Mesendoderm (in vitro differentiated cells): ENCODE measurements at places on chromosomes 16 and 17.

GRCh38 chr17:46010597-46011186 is 11.6 kb downstream of the STH start:
- no peaks in the 10 kb centered on the region for H3K36me3 ChIP-seq
- H3K4me3 ChIP-seq = no peak overlapping the region
- DNase-seq = peak; percentile 32

GRCh38 chr17:47744168-47745036 is 11.4 kb downstream of the TBX21 start:
- DNase-seq = no peak
- H3K4me3 ChIP-seq = no peak overlapping the region

DNA sequence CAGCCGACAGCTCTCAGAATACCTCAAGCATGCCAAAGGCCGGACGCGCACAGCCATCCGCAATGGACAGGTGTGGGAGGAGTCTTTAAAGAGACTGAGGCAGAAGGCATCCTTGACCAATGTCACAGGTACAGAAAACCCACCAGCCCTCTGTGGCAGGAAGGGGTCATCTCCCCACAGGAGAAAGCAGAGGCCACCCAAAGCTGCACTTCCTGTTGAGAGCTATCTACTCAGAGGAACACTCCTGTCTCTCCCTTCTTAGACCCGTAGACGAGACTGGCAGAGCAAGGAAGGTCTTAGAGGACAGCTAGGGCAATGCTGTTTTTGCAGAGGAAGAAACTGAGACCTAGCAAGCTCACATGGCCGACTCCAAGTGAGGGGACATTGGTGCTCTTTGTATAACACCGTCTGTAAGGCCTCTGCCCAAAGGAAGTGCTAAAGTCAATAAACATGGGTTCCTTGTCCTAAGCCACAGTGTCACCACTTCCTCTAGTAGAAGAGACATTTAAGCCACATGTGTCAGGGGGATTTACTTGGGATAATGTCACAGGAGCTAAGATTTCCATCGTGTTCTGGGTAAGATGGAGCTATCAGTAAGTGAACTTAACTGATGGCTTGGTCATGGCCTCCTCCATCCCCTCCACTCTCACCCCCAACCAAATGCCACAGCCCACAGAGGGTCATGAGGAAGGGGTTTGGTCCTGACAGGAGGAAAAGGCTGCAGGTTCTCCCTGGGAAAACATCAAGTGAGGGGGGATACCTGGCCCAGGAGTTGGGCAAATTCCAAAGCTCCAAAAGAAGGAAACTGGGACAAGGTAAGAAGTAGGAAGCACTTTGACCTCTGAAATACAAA is 9.4 kb downstream of the LPO start:
- no peak for DNase-seq
- no peaks in the 10 kb centered on the region for H3K4me1 ChIP-seq
- peaks cover 20% of the 10 kb centered on the region for H3K27me3 ChIP-seq
- no peak overlapping the region for H3K27ac ChIP-seq
- no peaks in the 10 kb centered on the region for H3K36me3 ChIP-seq

- H3K27ac ChIP-seq = no peak overlapping the region
- no peaks in the 10 kb centered on the region for H3K36me3 ChIP-seq
- no peak overlapping the region for H3K4me3 ChIP-seq
Measured at GRCh38 chr17:76280650-76281049, 15.5 kb downstream of the UBALD2 start.

DNA sequence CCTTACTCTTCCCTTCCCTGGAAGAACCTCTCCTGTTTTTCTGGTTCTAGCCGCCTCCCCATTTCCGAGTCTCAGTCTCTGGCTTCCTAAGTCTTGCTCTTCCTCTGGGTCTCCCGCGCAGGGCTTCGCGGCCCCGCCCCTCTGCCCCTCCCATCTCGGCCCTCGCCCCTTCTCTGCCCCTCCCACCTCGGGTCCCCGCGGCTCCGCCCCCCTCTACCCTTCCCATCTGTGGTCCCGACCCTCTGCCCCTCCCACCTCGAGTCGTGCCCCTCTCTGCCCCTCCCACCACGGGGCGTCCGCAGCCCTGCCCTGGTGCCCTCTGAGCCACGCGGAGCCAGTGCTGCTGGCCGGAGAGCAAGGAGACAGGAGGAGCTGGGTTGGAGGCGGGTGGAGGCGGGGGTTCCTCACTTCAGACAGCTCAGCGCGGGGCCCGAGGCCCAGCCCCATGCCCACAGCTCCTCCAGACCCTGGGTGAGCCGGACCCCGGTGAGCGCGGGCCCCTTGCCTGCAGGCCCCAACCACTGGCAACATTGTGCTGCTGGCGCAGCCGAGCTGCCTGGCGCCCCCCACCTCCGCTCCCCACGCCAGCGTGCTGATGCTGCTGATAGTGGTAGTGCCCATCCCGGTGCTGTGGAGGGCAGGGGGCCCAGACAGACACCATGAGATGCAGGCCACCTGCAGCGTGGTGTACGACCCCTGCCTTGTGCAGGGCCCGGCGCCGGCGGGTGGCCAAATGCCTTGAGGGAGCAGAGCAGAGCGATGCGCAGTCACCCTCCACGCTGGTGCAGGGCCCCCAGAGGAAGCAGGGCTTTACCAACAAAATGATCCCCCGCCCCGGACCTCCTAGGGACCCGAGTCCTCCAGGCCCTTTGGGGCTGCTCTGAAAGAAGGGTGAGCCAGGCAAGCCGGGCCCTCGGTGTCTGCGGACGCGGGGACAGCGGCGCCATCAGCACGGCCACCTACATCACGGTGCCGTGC is 2115.3 kb downstream of the TP53TG3F start:
- H3K4me3 ChIP-seq = no peak overlapping the region
- no peaks in the 10 kb centered on the region for H3K27me3 ChIP-seq
- H3K36me3 ChIP-seq = no peaks in the 10 kb centered on the region

DNA sequence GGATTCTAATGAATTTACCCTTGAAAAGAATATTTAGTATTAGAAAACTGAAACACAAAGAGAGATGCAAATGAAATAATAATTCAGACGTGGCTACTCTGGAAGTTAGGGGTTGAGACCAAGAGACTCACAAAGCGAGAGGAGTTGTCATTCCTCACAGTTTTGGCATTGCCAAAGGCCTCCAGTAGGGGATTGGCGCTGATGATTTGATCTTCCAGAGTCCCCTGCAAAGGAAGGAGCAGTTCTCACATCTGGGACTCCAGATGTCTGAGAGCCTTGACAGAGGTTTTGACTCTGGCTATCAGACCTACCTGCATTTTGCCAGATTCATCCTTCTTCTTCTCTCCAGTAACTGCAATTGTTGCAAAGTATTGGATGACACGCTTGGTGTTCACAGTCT is 6.6 kb downstream of the MYH8 start:
- peak; percentile 18 for DNase-seq
- H3K27me3 ChIP-seq = no peaks in the 10 kb centered on the region
- H3K27ac ChIP-seq = no peak overlapping the region
- H3K4me1 ChIP-seq = no peaks in the 10 kb centered on the region
- H3K36me3 ChIP-seq = no peaks in the 10 kb centered on the region
- H3K4me3 ChIP-seq = no peak overlapping the region

- no peaks in the 10 kb centered on the region for H3K27me3 ChIP-seq
- no peak overlapping the region for H3K27ac ChIP-seq
- no peaks in the 10 kb centered on the region for H3K36me3 ChIP-seq
- DNase-seq = no peak
- no peak overlapping the region for H3K4me3 ChIP-seq
- peaks cover 41% of the 10 kb centered on the region for H3K4me1 ChIP-seq
Measured at GRCh38 chr16:85564277-85565051, 48.7 kb upstream of the GSE1 start.

DNA sequence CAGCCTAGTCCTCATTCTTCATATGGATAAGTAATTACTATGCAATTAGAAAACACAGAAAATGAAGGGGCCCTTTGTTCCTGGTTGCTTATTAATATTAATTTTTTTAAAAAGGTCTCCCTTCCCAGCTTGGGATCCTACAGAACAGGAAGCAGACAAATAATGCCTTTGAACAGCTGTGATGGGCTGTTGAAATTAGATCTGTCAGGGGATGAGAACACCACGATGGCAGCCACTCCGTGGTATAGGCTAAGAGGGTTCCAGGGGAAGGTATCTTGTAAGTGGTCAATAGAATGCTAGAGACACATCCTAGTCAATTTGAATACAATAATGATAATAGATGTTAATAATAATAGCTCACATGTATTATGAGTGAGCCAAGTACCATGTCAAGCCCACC is 83.1 kb downstream of the CCDC182 start:
- DNase-seq = no peak
- H3K4me3 ChIP-seq = no peak overlapping the region
- H3K27me3 ChIP-seq = no peaks in the 10 kb centered on the region
- H3K27ac ChIP-seq = no peak overlapping the region
- peaks cover 3% of the 10 kb centered on the region for H3K4me1 ChIP-seq

DNA sequence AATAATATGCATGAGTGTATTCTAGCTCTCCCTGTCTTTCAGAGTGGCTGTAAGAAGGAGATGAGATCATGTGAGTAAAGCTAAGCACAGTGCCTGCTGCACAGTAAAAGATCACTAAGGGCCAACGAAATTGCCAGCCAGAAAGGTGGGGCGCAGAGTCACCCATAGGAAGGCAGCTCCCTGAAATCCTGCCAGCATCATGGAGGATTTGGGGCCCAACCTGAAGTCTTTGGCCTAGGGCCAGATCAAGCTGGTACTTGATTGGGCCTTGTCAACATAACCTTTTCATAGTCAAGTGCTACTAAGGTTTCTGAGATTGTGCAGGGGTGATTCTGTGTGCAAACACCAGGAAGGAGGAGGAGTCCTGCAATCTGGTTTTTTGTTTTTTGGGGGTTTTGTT is 16.5 kb downstream of the SCNN1B start:
- no peak overlapping the region for H3K4me3 ChIP-seq
- H3K4me1 ChIP-seq = no peaks in the 10 kb centered on the region
- no peak overlapping the region for H3K27ac ChIP-seq

GRCh38 chr16:67387479-67388079 is 5.7 kb downstream of the TPPP3 start:
- no peak overlapping the region for H3K4me3 ChIP-seq
- no peak overlapping the region for H3K27ac ChIP-seq
- H3K4me1 ChIP-seq = no peaks in the 10 kb centered on the region
- no peaks in the 10 kb centered on the region for H3K27me3 ChIP-seq
- H3K36me3 ChIP-seq = no peaks in the 10 kb centered on the region

DNA sequence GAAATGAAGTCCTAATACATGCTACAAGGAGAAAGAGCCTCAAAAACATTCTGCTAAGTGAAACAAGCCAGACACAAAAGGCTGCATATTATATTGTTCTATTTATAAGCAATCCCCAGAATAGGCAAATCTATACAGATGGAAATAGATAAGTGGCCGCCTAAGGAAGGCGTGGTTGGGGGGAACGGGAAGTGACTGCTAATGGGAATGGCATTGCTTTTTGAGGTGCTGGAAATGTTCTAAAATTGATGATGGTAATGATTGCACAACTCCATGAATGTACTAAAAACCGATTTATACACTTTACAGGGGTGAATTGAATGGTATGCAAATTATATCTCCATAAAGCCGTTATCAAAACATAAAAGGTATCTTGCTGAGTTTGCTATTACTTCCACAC is 67.7 kb downstream of the GAS7 start:
- H3K36me3 ChIP-seq = no peaks in the 10 kb centered on the region
- DNase-seq = no peak
- H3K27ac ChIP-seq = no peak overlapping the region
- no peaks in the 10 kb centered on the region for H3K27me3 ChIP-seq
- no peak overlapping the region for H3K4me3 ChIP-seq

- H3K36me3 ChIP-seq = no peaks in the 10 kb centered on the region
- no peak overlapping the region for H3K27ac ChIP-seq
- peak; percentile 4 for DNase-seq
- no peaks in the 10 kb centered on the region for H3K27me3 ChIP-seq
- H3K4me1 ChIP-seq = no peaks in the 10 kb centered on the region
Measured at GRCh38 chr16:51981725-51982124, 565.2 kb downstream of the TOX3 start.

DNA sequence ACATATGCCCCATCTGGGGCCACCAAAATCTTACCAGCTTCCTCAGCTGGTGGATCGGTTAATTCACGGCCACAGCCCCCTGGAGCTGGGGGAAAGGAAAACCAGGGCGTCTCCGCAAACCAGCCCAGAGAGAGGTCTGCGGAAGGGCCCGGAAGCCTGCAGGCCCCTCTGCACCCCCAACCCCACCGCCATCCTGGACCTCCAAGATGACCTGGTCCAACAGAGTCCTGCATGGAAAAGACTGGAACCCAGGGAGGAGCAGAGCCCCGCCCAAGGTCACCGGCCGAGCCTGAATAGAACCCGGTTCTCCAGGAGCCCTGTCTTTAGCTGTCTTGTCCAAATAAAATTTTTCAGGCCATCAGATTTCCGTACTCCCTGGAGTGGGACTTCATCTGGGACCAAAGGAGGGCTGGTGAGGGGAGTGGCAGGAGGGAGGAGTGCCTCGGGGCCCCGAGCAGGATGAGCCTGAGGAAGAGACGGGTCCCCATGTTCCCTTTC is 37.4 kb upstream of the NDRG4 start:
- no peak for DNase-seq
- H3K4me1 ChIP-seq = no peaks in the 10 kb centered on the region
- H3K4me3 ChIP-seq = no peak overlapping the region
- H3K27ac ChIP-seq = no peak overlapping the region
- H3K27me3 ChIP-seq = peaks cover 9% of the 10 kb centered on the region
- no peaks in the 10 kb centered on the region for H3K36me3 ChIP-seq

GRCh38 chr16:84043486-84044117 is 1.0 kb upstream of the SLC38A8 start:
- no peaks in the 10 kb centered on the region for H3K27me3 ChIP-seq
- H3K36me3 ChIP-seq = no peaks in the 10 kb centered on the region
- H3K4me1 ChIP-seq = peaks cover 2% of the 10 kb centered on the region
- H3K27ac ChIP-seq = no peak overlapping the region
- DNase-seq = peak; percentile 92

GRCh38 chr17:27288183-27288582 is 5.7 kb upstream of the WSB1 start:
- no peak overlapping the region for H3K4me3 ChIP-seq
- H3K4me1 ChIP-seq = no peaks in the 10 kb centered on the region
- DNase-seq = no peak
- H3K27me3 ChIP-seq = no peaks in the 10 kb centered on the region
- no peak overlapping the region for H3K27ac ChIP-seq

DNA sequence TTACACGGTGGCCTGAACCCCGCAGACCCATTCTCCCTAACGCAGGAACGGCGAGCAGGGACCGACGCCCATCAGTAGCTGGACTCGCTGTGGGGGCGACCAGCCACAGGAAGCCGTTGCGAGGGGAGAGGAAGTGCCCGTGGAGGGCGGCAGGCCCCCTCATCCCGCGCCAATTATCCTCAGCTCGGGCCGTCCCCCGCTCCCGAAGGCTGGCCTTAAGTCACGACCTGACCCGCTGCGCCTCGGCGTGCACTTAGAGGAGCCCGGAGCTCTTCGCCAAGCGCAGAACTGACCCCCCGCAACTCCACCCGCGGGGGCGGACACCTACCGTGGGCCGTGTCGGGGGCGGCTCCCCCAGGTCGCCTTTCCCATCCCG is 401 bp downstream of the ARL16 start:
- H3K36me3 ChIP-seq = peaks cover 6% of the 10 kb centered on the region
- H3K27ac ChIP-seq = peak overlapping the region; percentile 39
- peaks cover 3% of the 10 kb centered on the region for H3K4me1 ChIP-seq
- no peak for DNase-seq
- H3K4me3 ChIP-seq = peak overlapping the region; percentile 95
- H3K27me3 ChIP-seq = no peaks in the 10 kb centered on the region

- no peaks in the 10 kb centered on the region for H3K27me3 ChIP-seq
- no peaks in the 10 kb centered on the region for H3K4me1 ChIP-seq
- no peak for DNase-seq
- H3K4me3 ChIP-seq = no peak overlapping the region
Measured at GRCh38 chr16:25037632-25038031, 22.5 kb upstream of the ARHGAP17 start.
